Stimulated activated CD8-positive, alpha-beta memory T cell treated with anti-CD3 and anti-CD28 coated beads, Interleukin-2, amount 100 ng/mL, for 1 hour (primary cell): ENCODE measurements at places on chromosomes 13 and 19.

- no peak for DNase-seq
These were observed 30.3 kb upstream of the EHD2 start for GRCh38 chr19:47682939-47683338.

GRCh38 chr19:33953023-33953422 is 156.4 kb downstream of the KCTD15 start:
- no peak for DNase-seq

GRCh38 chr13:44181931-44182330 is 191.7 kb upstream of the SERP2 start:
- no peak for DNase-seq

- no peak for DNase-seq
These were observed 64.9 kb downstream of the GADD45B start for GRCh38 chr19:2540646-2541454.

- DNase-seq, result no peak
These were observed 543.7 kb downstream of the EFNB2 start for GRCh38 chr13:105991622-105992277.

DNA sequence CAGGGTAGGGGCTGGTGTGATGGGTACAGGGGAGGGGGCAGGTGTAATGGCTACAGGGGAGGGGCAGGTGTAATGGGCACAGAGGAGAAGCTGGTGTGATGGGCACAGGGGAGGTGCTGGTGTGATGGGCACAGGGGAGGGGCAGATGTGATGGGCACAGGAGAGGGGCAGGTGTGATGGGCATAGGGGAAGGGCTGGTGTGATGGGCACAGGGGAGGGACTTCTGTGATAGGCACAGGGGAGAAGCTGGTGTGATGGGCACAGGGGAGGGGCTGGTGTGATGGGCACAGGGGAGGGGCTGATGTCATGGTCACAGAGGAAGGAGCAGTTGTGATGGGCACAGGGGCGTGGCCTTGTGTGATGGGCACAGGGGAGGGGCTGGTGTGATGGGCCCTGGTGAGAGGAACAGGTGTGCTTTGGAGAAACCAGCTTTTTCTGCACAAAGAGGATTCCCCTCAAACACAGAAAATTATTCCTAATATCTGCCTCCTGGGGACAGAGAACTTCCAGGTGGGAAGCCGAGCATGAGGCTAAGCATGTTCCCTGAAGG is 38.6 kb upstream of the POP4 start:
- no peak for DNase-seq

DNA sequence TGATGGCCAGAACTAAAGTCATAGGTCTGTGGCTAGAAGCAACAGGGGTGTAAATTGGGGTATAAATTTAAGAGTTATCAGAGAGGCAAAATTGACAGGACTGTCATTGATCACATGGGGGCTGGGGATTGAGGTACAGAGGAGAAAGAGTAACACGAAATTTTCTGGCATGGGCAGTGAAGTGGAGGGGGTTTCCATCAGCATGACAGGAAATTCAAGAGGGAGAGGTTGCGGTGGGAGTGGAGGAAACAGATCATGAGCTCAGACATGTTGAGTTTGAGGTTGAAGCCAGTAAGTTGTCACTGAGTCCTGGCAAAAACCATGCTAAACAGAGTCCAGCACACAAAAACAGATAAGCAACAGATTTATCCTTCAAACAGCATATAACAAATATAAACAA is 192.1 kb upstream of the TSC22D1 start:
- DNase-seq, result no peak
